ENCODE measurements at places on chromosomes 1 and 21. TPM values are rescaled to one million over a fixed set of nuclear protein-coding genes. Genes with fewer than 3 reads are reported as not detected.

DNA sequence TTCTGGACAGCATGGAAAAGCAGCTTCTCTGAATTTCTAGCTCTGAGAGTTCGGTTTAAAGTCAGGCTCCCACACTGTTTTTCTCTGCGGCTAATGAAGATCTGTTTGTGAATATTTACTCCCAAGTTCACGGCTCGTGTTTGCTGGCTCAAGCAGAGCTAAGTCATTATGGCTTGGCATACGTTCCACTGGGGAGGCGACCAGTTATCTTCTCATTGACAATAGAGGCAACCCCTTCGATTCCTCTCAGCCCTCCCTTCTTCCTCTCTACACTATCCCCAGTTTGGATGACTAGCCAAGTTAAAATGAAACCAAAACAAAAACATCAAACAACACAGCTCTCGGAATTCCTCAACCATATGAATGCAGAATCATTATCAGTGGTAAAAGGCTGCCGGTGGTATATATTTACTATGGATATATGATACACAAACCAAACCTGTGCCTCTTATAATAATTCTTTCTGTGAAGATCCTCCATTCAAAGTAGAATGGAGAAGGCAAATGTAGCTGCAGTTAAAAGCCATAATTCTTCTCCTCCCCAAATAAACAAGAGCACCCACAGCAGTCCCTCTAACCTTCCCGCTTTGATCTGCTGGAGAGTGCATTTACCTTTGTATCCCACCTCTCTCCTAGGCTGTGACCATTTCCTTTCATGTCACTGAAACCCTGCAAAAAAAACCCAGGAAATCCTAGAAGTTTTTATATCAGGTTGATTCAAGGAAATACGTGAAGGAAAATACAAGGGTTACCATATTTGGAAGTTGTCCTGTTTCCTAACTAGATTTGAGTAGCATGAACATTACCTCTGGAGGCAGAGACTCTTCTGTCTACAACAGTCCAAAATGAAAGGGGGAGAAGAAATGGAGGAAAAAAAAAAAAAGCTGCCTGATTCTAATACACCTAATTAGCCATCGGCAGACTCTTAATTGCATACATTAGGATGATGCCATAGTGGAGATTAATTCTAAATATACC, 108.3 kb upstream of the USH2A start:
- no peak for DNase-seq

- DNase-seq: no peak
Measured at GRCh38 chr1:164576291-164577271, 17.6 kb downstream of the PBX1 start.

Gene RAB25
- total RNA-seq: not detected

DNA sequence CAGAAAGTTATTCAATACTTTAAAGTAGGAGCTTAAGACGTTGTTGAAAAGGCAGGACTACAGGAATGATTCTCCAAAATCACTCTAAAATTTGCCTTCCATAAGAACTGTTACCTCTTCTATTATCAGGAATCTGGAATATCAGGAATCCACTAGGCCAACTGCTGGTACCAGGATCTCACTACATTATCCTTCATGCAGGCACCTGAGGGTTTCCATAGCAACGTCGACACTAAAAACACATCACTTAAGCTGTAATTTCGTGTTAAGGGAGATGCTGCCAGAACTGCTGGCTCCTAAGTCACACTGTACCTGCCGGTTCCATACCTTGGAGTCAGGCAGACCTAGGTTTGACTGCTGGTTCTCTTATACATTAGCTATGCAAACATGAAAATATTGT, 139.7 kb upstream of the C1orf87 start:
- DNase-seq: no peak

Gene OR2M2
- not detected for total RNA-seq

- no peak for DNase-seq
Measured at GRCh38 chr1:65449214-65449823, 28.9 kb downstream of the LEPR start.

DNA sequence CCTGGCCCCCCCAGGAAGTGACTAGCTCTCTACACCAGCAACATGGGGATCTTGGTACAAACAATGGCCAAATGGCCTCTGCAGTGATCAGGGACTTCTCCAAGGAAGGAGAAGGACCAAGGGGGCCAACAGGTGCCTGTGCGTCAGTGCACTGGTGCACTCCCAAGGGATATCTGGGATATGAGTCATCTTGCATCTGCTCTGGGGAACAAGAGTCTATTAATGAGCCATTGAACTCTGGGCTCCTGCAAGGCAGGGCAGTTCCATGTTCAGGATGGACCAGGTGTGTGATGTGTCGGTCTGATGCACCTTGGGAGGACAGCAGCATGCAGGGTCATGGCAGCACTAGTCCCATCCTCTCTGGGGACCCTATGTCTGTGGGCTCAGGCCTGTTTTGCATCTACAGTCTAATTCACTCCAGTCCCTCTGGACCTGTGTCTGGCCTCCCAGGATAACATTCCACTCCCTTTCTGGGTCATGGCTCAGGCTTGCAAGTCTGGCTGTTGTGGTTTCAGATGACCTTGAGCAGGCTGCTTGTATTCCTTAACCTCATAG, 125.3 kb downstream of the TRABD2B start:
- DNase-seq: no peak

Gene MYOG
- not detected for total RNA-seq

DNA sequence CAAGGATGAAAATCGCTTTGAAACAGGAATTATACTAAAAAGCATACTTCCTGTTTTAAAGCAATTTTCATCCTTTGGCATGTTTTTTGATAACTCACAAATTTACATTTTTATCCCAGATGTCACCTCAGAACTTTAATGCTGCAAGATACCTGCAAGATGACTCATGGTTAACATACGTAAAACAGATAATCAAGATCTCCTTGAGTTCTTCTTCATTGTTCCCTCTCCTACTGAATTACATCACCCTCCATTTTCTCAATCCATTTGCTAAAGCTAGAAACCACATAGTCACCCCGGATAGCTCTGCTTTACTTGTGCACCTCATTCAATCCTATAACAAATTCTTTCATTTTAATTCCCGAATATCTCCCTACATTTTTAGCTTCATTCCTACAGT, 1114.2 kb downstream of the PLA2G4A start:
- DNase-seq: no peak

GRCh38 chr1:155696524-155696923, 7.6 kb downstream of the DAP3 start:
- DNase-seq: no peak

Gene NUF2
- total RNA-seq: 26.1 TPM

GRCh38 chr1:230427981-230428380, 1.8 kb upstream of the PGBD5 start:
- no peak for DNase-seq

- DNase-seq: no peak
Measured at GRCh38 chr21:44940116-44940631, 345 bp downstream of the SLX9 start.

GRCh38 chr1:22472596-22472995, 20.9 kb downstream of the ZBTB40 start:
- DNase-seq: no peak

Gene SPRR4
- total RNA-seq: not detected

Gene ACTL8
- not detected for total RNA-seq

DNA sequence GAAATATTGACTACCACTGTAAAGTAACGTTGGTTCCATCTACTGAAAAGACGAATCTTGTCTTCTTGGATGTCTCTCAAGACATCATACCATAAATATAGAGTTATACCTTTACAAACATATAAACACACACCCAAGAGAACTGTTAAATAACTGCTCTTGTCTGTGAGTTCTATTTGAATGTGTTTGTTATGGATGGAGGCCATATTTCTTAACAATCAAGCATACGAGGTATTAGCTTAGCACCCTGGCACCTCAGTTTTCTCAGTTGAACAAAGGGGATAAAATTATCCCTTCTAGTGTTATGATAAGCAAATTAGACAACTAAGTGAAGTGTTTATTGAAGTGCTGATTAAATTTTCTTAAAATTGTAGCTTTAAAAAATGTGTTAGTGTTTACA, 336.6 kb upstream of the ZRANB2 start:
- no peak for DNase-seq

GRCh38 chr1:67399199-67399993, 30.8 kb downstream of the SERBP1 start:
- DNase-seq: no peak

- no peak for DNase-seq
Measured at GRCh38 chr1:226665505-226666163, 73.4 kb downstream of the ITPKB start.

DNA sequence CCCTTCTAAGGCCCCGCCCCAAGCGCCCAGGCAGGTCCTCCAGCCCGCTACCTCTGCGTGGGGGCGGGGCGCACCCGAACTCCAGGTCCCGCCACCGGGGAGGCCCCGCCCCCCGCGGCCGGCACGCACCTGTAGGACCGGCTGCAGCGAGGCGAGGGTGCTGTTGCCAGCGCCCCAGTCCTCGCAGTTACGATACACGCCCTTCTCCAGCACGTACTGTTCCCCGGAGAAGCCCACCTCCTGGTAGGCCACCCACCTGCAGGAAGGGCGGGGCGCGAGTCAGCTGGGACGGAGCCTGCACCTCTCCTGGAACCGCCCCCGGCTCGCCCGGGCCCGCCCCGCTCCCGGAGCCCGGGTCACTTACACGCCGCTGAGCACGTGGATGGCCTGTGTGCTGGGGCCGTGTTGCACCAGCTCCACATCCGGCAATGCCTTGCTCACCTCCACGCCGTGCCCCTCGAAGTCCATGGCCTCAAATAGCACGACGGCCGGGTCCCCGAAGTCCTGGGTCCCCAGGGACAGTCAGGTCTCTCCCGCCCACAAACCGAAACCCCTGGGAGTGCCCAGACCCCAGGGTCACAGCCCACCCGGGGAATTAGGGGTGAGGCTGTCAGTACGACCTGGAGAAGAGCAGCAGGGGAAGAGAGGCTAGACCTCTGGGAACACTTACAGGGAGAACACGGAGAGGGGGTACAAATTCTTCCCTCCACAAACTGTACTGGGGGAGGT, 17.3 kb downstream of the CRYBG2 start:
- no peak for DNase-seq

Gene AZIN2
- total RNA-seq: 2.4 TPM

Gene PTGS2
- not detected for total RNA-seq

Gene HOOK1
- total RNA-seq: 0.57 TPM

GRCh38 chr1:22204989-22205913, 62.4 kb upstream of the WNT4 start:
- DNase-seq: no peak

- no peak for DNase-seq
Measured at GRCh38 chr1:35762141-35762540, 7.6 kb downstream of the CLSPN start.

DNA sequence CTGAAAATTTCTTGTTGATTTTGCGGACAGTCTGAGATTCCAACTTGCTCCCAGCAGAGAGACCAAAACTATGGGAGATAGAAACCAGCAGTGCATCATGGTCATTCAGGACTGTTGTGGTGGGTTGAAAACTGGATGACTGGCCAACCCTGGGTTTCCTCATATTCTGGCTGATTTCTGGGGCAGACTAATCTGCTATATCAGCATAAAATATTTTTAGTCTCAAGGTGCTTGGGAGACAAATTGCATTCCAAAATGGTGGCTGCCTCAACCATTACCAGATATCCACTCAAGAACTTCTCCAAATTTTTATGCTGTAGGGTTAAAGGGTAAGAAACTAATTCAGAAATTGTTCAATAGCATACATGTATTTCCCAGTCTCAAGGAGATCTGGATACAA, 434.0 kb downstream of the BRINP3 start:
- no peak for DNase-seq

DNA sequence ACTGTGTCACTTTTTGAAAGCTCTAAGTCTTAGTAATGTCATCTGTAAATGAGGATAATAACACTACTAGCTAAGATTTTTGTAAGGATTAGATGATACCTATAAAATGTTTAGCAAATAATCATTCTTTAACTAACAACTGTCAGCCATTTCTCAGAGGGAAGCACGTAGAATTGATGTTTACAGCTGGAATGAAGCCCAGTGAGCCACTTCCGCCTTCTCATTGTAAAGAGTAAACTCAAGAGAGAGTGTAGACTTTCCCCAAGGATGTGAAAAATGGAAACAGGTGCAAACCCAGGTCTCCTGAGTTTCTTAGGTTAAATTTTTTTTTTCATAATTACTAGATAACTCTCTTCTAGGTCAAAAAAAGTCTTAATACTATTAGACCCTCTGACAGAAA, 4.9 kb downstream of the GREM2 start:
- no peak for DNase-seq

Gene SPOCD1
- 0.54 TPM for total RNA-seq

DNA sequence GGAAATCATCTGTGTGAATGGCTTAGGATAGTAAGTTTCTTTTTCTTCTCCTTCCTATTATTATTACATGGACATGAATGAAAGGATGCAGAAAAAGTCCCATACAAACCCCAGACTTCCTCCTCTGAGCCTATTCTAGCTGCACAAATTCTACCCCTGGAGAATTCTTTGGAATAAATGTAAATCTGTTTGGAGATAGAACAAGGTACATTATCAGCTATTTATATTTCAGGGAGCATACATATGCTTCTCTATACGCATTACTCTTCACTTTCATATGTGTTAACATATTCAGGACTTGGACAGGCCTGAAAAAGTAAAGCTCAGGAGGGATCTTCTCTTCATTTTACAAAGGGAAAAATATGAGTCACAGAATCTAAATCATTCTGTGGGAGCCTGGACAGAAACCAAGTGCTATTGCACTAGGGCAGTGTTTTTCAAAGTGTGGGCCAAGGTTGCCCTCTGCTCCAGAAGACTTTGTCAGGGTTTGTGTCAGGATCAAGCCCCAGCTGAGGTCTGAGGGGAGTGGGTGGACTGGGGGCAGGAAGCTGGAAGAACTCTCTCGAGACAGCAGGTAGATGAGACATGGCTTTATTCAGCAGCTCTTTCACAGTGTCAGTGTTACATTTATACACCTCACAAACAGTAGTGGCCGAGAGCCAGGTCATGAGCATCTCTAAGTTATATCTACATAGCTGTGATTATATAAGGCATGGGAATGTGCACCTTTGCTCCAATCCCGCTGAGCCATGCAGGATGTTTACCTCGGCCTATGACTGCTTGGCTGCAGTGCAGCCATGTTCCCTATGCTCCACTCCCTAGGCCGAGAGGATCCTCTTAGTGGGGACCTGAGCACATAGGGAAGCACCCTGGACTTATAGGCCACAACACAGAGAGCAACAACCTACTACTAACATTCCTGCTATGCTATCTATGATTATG, 114.3 kb downstream of the GDAP2 start:
- DNase-seq: no peak

GRCh38 chr1:90704817-90705216, 12.3 kb downstream of the BARHL2 start:
- no peak for DNase-seq

Gene CELA2A
- total RNA-seq: 0.72 TPM

- no peak for DNase-seq
Measured at GRCh38 chr1:180905927-180906326, 6.8 kb upstream of the KIAA1614 start.

Gene ATP1B1
- 118 TPM for total RNA-seq

Gene LEMD1
- total RNA-seq: not detected

- no peak for DNase-seq
Measured at GRCh38 chr1:86751923-86752322, 47.5 kb downstream of the SH3GLB1 start.

DNA sequence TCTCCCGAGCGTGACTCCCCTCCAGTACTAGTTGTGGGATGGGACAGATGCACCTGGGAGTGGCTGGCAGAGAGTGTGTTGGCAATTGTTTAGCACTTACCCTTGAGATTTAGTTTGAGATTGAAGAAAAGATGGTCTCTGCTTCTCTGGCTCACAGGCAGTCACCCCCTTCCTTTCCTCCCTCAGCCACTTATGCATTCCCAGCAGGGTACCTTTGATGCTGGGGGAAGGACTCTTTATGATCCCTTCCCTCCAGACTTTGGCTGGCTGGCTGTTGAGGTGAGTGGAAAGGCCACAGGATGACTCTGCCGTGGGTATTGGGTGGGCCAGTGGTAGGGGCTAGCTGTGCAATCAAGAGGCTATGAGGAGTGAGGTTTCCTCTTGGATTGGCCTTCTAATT, 236.8 kb downstream of the CAMTA1 start:
- DNase-seq: no peak
